Activated CD4-positive, alpha-beta T cell treated with anti-CD3 and anti-CD28 coated beads for 4 hours (primary cell): ENCODE measurements at places on chromosomes 6 and 20.

DNA sequence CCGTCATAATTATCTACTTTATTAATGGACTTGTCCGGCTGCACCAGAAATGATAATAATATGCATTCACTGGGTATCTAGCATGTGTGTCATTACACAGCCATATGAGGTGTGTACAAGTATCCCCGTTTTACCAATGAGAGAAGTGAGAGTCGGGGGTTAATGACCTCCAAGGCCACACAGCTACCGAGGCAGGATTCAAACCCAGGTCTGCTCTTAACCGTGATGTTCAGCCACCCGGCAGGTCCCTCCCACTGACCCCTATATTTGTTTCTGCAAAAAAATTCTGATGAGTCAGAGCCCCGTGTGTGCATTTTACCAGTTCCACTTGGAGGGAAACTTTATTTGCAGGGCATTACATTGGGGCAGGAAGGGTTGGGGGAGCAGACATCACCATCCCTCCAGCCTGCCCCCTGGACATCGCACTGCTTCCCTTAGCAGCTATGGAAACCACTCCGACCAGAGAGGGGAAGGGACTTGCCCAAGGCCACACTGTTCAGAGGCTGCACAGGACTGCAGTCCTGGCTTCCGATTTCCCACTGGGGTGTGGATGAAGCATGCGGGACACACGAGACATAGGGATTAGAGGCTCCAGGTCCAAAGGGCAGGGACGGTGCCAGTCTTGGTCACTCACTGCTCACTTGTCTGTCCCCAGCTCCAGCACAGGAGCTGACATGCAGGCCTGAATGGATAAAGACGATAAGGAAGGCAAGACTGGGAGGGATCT, 10.1 kb upstream of the SRC start:
- no peak for DNase-seq

GRCh38 chr20:51354191-51354768, 188.2 kb downstream of the NFATC2 start:
- no peak for DNase-seq

DNA sequence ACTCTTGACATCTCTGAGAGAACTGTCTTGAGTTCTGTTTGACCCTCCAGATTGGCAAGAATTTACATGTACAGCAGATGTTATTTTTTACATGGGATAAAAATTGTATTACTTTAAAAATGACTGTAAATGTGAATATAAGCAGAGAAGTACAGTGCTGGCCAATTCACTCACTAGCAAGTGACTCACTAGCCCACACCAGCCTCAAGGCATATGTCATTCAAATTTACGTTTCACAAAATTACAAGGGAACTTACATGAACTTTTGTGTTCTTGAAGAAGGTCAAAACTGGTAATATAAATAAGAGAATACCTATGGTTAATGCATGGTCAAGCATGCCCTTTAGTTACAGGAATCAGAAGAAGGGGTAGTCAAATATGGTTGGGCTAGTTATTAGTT, 54.0 kb upstream of the HMGCLL1 start:
- DNase-seq = no peak

- DNase-seq = no peak
These were observed 318.0 kb downstream of the GRIK2 start for GRCh38 chr6:101711518-101711917.

GRCh38 chr6:159790956-159791598, 810 bp downstream of the MRPL18 start:
- no peak for DNase-seq

DNA sequence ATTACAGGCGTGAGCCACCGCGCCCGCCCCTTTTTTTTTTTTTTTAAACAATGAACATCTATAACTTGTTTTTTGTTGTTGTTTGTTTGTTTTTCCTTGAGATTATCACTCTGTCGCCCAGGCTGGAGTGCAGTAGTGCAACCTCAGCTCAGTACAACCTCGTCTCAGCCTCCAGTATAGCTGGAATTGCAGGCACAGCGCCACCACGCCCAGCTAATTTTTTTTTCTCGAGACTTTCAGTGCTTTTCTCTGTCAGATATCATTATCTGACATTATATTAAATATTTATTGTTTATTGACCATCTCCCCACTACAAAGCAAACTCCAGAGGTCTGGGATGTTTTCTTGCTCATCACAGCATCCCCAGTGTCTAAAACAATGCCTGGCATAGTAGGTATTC, 2.3 kb upstream of the DLK2 start:
- DNase-seq = no peak

DNA sequence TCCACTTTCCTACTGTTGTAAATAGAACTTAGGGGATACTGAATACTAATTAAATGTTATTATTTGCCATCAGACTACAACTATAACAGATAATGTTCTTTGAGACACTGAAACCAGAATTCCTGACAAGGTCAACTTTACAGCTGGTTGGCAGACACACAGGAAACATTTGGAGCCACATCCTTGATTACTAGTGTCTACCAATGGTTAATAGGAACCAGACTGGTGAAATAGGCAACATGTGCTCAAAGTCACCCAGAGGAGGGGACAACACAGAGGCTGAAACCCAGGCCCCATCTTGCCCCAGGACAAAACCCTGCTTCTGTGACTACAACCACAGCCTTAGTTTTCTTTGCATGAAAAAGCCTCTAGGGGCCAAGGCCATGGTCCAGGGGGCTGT, 47.8 kb upstream of the NT5E start:
- no peak for DNase-seq

DNA sequence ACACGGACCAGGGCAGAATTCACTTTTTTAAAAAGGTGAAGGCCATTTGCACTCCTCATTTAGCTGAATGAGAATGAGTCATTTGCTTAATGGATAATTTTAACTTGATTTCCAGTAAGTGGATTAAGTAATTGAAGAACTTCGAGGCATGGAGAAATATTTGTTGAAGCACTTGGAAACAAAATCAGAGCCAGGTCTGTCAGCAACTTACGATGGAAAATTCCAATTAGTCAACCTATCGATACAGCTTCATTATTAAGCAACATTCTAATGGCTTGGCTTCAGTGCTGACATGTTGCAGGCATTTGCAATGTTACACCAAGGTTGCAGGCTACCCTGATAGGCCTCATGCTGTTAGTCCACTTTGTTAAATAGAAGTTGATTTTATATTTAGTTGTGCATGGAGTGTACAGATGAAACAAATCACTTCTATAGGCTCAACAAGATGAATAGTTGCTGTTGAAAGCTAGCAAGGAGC, 423.5 kb upstream of the SLC35B3 start:
- DNase-seq = no peak

- no peak for DNase-seq
These were observed 43.3 kb downstream of the DUSP22 start for GRCh38 chr6:335572-335971.

DNA sequence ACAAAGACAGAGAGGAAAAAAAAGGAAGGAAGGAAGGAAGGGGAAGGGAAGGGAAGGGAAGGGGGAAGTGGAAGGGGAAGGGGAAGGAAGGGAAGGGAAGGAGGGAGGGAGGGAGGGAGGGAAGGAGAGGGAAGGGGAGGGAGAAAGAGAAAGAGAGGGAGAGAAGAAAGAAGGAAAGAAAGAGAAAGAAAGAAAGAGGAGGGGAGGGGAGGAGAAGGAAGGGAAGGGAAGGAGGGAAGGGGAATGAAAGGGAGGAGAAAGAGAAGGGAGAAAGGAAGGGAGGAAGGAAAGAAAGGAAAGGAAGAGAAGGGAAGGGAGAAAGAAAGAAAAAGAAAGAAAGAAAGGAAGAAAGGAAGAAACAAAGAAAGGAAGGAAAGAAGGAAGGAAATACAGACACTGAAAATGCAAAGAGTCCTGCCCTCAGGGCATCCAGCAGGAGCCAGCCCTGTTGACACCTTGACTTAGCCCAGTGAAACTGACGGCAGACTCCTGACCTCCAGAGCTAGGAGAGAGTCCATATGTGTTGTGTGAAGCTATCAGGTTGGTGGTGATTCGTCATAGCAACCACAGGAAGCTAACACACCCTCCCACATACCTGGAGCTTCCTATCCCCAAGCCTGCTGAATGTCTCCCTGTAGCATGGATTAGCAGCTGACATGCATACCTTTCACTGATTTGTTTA, 58.7 kb upstream of the SULF2 start:
- no peak for DNase-seq

- DNase-seq = no peak
These were observed 7.9 kb downstream of the WFDC3 start for GRCh38 chr20:45783656-45784294.

GRCh38 chr6:162621246-162621645, 106.3 kb downstream of the PRKN start:
- DNase-seq = no peak

DNA sequence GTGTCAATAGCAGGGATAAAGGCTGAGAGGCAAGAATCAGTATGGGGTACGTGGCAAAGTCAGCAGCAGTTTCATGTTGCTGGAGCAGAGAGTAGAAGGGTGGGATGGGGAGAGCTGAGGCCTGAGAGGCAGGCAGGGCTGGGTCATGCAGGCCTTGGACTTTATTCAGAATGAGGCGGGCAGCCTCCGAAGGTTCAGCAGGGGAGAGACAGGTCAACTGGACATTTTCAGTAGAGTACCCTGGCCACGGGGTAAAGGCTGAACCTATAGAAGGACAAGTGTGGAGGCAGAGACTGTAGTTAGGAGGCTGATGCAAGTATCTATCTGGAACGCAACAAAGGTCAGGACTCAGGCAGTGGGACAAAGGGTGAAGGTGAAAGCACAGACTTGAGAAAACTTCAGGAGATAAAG, 13.7 kb downstream of the NOTCH4 start:
- no peak for DNase-seq

DNA sequence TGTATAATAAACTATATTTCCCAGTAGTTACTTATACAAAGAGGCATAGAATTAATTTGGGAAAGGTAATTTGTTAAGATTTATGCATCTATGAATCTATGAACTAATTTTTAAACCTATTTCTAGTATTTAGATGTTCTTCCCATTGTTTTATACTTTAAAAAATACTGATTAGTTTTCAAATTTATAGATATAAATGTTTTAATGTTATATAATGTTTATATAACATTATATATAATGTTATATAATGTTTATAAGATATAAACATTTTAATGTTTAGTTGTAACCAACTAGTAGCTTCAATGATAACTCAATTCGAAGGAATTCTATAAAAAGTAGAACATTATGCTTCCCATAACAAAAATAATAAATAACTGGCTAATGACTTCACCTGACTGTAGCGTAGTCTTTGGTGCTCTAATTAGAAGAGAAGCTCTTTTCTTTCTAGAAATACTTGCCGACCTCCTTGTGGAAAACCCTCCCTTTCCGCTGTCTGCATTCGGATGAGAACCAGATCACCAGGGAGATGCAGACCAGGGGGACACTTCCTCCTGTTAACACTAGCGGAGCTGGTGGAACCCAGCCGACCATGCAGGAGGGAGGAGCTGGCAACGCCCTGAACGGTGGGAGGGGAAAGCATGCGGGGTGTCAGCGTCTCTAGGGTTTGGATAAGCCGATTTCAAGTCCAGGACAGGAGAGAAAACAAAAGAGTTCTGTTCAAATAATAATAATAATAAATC, 158.4 kb downstream of the OR2B2 start:
- DNase-seq = peak; percentile 78

GRCh38 chr6:4491501-4492260, 284.5 kb upstream of the CDYL start:
- DNase-seq = no peak

GRCh38 chr6:132361101-132361500, 40.2 kb downstream of the MOXD1 start:
- DNase-seq = no peak

DNA sequence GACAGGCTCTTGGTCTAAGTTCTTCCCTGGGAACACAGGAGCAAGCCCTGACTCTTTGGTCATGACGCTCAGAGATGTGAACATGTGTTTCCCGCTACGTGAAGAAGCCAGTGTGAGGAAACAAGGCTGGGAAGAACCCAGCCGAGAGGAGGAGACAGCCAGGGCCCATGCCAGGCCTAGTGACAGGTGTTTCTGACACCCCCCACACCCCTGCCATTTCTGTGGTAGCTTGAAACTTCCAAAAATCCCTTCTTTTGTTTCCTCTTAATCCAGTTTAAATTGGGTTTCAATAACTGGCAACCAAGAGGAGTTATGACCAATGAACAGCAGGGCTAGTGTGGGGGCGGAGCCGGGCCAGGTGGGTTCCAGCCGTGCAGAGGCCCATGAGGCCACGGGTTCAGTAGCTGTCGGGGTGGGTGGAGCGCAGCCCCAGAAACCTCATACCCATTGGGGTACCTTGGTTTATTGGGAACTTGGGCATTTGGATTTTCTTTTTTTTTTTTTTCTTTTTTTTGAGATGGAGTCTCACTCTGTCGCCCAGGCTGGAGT, 33.5 kb downstream of the WRNIP1 start:
- DNase-seq = no peak

- DNase-seq = no peak
These were observed 5.4 kb downstream of the CITED2 start for GRCh38 chr6:139369068-139369467.

- DNase-seq = no peak
These were observed 90.9 kb upstream of the HDDC2 start for GRCh38 chr6:125392682-125393081.

GRCh38 chr6:35161776-35162607, 20.9 kb upstream of the TCP11 start:
- no peak for DNase-seq

DNA sequence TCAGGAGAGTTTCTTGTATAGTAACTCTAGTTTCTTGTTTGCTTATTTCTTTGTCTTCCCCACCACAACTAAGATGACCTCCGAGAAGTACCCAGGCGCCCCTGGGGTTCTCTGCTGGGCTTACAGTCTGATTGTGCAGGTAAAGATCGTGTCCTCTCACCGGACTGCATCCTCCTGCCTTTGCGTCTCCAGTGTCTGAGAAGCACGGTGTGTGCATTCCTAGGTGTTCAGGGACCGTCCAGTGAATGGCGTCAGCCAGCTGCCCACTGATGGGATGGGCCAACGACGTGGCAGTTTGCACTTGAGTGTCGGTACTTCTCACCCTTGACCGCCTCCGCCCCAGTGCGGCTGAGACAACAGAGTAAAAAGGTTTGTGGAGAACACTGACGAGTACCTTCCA, 56.0 kb upstream of the NFATC2 start:
- no peak for DNase-seq

DNA sequence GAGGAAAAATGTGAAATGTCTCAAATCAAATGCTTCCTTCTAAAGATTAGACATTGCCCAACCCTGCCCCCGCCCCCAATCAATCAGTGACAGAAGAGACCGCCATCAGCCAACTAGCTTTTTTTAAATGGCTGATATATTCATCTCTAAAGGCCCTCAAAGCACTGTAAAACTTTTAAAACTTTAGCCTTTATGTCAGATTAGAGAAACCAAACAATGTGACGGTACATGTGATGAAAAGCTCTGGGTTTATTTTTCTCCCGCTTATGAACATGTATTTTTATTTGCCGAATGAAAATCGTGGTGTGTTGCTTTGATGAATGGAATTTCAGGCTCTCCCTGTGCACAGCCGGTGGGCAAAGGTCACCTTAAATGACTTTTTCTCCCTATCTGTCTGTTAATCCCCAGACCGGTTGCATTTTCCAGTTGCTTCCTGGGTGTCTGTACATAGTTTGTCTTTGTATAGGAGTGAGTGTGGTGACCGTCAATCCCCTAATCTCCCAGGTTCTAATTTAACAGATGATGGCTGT, 38.5 kb downstream of the TBC1D7 start:
- DNase-seq = no peak

GRCh38 chr6:96014846-96015517, 792 bp upstream of the FUT9 start:
- DNase-seq = no peak
